ENCODE measurements at places on chromosomes 12 and 14.

- DNase-seq = no peak
Observed at GRCh38 chr14:23245282-23245681, 7.5 kb downstream of the RNF212B start.

DNA sequence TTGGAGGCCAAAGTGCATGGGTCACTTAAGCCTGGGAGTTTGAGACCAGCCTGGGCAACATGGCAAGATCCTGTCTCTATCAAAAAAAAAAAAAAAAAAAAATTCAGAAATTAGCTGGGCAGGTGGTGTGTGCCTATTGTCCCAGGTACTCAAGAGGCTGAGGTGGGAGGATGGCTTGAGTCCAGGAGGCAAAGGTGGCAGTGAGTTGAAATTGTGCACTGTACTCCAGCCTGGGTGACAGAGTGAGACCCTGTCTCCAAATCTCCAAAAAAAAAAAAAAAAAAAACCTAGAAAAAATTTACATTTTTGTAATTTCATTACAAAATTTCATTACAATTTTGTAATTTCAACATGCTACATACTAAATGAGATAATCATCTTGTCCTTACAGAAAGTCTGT is 42.7 kb downstream of the SYNE2 start:
- DNase-seq = peak; percentile 27

GRCh38 chr14:90986510-90986909 is 73.9 kb downstream of the RPS6KA5 start:
- no peak for DNase-seq

GRCh38 chr14:33736979-33737378 is 213.9 kb downstream of the EGLN3 start:
- DNase-seq = no peak

DNA sequence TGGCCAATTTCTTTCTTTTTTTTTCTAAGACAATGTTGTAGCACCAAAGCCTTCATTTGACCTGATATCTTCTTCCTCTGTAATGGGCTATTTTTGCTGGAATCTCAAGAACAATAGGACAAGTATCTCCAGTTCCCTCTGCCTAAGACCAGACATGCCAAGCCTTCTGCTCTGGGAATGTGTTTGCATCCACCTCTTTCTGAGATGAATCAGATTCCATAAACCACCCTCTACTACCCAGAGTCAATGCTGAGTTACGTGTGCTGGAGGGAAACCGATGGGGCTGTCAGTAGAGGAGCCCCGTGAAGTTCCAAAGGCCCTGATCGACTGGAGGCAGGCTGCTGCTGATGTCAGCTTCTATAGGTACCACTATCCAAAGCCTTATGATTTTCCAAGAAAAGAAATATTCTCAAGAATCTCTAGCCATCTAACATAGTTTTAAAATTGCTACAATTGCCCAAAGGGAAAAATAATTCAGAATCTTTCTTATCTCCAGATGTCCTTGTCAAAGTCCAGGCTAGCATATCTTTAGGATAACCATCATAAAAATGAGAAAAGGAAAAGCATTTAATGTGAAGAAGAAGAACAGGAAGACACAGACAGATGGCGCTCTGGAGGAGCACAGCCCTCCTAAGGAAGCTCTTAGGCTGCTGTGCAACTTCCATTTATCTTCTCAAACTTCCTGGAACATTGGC is 101.9 kb downstream of the SLC8A3 start:
- no peak for DNase-seq

GRCh38 chr12:47943623-47944340 is 19.6 kb upstream of the TMEM106C start:
- DNase-seq = no peak

DNA sequence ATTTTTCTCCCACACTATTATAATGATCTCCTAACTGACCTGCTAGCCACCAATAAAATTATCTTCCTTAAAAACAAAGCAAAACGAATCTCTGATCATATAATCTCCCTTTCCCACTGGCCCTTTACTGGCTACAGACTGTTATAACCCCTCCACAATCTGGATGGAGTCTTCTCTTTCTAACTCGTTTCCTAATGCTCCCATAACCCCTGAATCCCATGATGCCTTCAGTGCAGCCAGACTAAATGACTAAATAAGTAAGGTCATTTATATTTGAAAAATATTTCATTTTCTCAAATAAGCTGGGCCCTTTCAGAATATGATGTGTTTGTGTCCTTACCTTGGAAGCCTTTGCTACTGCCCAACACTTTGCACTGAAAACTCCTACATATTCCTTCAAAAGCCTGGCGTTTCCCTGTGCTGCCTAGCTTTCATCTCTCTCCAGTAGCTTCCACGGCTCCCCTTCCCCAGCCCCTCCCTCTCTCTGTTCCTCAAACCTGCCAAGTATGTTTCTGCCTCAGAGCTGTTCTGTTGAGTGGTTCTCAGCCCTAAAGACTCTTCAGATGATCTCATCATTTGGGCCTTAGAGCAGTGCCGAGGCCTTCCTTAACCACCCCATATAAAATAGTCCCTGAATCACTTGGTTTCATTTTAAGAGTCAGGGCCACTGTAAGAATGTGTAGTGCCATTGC is 91.7 kb downstream of the MYRFL start:
- peak; percentile 14 for DNase-seq

GRCh38 chr12:27460471-27460978 is 14.0 kb downstream of the SMCO2 start:
- no peak for DNase-seq

DNA sequence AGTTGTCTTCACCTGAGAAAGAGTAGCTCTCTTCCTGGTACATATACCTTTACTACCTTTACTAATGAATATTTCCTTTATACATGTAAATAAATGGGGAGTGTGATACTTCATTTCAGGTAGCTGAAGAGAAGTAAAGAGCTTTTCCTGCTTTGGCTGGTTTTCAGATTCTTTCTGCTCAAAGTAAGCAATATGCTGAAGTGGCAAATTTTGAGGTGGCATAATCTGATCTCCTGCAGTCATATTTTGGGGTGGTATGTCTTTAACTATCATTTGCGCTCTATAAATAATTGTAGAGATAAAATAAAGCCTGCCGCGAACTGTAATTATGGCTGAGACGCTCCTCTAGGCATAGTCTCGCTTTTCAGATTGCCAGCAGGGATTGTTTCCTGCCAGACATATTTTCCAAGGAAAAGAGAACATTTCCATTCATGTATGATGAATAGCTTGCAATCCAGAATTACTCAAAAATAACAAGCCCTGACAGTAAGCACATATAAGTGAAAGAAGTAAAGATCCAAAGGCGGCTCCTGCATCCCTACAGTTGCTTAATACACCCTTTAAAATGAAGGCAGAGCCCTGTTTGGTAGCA is 200.7 kb downstream of the C12orf50 start:
- DNase-seq = no peak
